Hepatic stellate cell (primary cell): ENCODE measurements at places on chromosomes 7 and 10.

DNA sequence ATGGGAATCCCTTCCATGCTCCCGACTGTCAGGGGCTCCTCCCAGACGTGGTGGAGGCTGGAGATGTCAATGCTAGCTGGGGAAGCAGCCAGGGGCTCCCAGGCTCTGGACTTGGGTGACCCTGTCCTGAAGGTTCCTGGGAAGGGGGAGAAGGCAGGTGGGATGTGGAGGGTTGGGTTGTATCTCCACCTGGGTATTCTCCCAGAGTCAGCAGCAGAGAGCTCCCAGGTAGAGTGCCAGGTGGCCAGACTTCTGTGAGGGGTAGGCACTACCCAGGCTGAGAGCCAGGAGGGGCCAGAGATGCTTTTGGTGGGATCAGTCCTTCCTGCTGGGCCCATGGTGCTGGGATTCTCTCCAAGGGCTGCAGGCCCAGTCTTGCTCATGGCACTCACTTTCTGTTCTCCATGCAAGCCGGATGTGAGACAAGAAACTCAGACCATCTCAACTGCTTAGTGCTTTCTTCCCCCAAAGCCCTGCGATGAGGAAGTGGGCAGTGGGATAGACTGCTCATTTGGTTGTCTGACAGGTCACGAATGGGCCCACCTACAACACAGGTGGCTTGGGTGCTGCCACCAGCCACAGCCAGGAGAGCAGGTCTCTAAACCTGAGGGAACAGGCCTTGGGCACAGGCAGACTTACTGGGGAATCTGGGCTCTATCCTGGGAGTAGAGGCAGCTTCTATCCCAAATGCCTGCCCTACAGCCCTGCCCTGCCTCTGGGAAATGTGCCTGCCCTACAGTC, 52.5 kb upstream of the CAMK2B start:
- no peak for DNase-seq

- DNase-seq, result peak; percentile 13
These were observed 106.5 kb downstream of the HTR7 start for GRCh38 chr10:90751107-90751997.

GRCh38 chr10:30494558-30494957, 60.6 kb downstream of the MAP3K8 start:
- no peak for DNase-seq

DNA sequence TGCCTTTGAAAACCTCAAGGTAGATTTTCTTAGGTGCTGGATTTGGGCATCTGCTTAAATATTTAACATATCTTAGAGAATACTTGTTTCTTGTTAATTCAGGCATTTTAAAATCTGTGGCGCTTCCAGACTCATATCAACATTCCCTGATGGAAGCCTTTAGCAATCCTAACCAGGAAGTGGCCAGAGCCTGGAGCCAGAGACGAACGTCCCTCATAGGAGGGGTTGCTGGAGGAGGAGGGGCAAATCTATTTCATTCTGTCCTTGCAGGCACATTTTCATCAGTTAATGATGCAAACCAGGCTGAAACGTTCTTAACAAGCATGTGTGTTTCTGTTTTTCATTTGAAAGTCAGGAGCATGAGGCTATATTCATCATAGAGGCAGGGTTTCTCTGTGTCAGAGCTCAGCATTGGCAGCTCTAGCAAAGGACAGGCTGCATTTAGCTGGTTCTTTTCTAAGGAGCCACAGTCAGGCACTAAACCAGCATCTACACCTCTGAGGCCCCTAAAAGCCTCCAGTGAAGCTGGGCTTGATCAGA, 17.8 kb upstream of the IFIT2 start:
- DNase-seq, result no peak

GRCh38 chr10:8174762-8175161, 120.3 kb downstream of the GATA3 start:
- no peak for DNase-seq

GRCh38 chr10:12720217-12720981, 281.1 kb downstream of the CCDC3 start:
- DNase-seq, result peak; percentile 24

DNA sequence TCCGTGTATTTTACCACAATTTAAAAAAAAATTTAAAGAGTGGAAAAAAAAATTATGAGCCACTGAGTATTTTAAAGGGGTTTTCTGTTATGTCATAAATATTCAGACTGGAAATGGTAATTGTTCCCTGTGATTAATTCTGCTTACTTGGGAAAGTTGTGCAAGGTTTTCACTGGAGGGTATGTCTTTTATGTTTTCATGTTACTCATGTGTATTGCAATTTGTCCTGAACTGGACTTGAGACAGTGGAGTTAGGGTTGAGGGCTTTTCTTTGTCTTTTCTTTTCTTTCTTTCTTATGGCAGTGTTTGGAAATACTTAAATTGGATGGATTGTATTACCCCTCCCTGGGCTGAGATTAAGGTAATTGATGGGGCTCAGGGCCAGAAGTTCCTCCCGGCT, 257.7 kb downstream of the BAMBI start:
- no peak for DNase-seq

- DNase-seq, result no peak
These were observed 16.3 kb downstream of the MBL2 start for GRCh38 chr10:52756295-52756694.

DNA sequence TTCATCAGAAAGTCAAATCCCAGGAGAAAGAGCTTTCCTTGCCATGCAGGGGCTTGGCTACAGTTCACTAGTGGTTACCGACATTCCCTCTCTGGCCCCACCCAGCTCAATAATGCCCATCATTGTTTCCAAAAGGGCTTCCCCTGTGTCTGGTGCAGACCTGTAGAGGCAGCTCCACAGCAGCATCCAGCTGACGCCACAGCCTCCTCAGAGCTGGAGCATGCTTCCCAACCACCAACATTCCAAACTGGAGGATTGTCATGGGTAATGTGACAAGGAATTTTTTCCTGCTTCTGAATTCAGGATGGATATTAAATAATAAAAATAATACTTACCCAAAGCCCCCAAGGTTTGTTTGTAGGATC, 77.4 kb downstream of the ZNF365 start:
- DNase-seq, result no peak

- no peak for DNase-seq
These were observed 2.2 kb downstream of the PDCD4 start for GRCh38 chr10:110873951-110874350.

DNA sequence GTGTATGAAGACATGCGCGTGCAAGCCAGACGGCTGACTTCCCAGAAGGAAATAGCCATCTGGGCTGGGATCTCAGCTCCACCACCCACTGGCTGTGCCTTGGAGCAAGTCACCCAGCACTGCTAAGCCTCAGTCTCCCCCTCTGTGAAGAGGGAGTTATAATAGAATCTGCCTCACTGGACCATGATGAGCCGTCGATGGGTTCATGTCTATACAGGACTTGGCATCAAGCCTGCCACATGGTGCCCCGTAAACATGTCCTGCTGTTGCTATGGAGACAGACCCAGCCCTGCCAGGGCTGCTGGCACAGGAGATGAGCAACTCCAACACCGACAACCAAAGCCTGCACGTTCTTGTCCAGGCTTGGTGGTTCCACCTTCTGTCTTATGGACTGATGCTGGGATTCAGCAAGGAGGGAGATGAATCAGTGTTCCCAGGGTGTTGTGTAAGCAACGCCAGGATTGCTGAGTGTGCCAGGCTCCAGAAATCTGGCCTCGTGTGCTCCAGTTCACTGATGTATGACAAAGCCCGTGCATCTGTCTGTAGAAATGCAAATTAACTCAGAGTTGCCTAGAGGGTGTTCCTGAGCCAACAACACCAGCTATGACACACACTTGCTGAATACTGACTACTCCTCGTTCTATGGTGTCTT, 5.6 kb downstream of the GPR15LG start:
- no peak for DNase-seq

DNA sequence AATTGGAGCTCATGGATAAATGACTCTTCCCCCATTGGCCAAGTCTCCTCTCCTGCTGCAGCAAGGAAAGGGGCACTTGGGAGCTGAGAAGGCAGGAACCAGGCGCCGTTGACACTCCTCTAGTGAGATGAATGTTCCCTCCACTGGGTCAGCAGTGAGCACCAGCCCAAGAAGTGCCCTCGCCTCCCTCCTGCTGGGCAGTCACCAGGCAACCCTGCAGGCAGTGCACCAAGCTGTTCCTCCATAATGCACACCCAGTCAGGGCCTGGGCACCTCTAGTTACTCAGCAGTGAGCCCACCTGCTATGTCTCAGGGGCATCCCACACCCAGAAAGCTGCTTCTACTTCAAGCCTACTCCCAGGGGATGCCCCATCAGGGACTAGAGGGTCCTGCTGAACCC, 84.3 kb downstream of the KCNMA1 start:
- DNase-seq, result no peak

- DNase-seq, result no peak
These were observed 177.2 kb downstream of the SEM1 start for GRCh38 chr7:96532428-96532935.
